Vagina (tissue), 2 donors: ENCODE measurements at places on chromosomes 1 and 21.

DNA sequence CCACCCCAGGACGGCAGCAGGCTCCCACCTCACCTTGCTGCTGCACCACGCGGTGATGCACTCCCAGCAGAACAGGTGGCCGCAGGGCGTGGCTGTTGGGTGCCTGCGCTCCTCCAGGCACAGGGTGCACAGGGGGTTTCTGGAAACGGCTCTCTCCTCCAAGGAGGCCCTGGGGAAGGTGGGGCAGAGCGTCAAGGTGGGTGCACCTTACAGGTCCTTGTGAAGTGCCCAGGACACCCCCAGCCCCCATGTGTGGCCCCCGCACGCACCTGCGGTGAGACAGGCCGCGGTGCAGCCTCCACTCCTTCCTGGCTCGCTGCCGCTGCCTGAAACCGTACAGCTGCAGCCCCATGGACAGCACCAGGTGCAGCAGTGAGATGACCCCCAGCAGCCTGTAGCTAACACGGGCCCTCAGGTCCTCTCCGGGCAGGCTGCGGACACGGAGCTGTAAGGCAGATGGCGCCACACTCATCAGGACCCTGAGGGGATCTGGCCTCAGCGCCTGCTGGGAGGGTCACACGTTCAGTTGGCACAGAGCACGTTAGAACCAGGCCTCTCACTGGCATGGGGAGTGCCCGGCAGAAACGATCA is 5.8 kb downstream of the PEX10 start:
- no peak for DNase-seq

GRCh38 chr1:198273748-198274295 is 117.0 kb downstream of the NEK7 start:
- DNase-seq = no peak

DNA sequence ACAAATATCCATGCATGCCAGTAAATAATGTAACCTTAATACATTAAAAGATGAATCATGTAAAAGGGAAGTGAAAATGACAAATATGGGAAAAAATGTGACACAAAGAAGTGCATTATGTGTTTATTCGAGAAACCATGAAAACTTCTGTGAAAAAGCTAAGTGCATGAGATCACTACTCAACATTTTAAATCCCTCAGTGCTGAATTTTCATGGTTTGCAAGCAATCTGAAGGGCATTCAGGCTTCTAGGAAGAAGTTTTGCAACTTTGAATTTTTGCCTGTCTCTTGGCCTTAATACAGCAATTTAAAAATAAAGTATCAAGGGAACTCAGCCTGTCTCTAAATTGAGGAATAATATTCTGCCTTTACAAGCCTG is 78.2 kb downstream of the MAP3K7CL start:
- no peak for DNase-seq

GRCh38 chr1:92030656-92031107 is 897 bp downstream of the EPHX4 start:
- DNase-seq = no peak

GRCh38 chr1:156963621-156964020 is 43.2 kb downstream of the LRRC71 start:
- no peak for DNase-seq

DNA sequence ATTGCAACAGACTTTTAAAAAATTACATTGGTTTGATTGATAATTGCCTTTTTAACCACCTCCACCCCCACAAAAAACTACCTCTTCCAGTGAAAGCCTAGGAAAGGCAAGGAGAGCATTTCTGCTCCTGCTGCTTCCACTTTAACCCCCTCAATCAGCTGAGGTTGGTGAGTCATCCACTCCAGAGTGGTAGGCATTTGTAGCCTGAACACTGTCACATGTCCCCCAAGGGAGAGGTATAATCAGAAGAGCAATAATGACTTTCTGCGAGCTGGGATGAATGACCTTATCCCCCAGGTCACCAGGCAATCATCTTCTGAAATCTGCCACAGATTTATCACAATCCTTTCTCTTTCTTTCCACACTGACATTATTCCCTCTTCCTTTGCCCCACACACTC is 126.6 kb upstream of the CAMK1G start:
- DNase-seq = no peak

DNA sequence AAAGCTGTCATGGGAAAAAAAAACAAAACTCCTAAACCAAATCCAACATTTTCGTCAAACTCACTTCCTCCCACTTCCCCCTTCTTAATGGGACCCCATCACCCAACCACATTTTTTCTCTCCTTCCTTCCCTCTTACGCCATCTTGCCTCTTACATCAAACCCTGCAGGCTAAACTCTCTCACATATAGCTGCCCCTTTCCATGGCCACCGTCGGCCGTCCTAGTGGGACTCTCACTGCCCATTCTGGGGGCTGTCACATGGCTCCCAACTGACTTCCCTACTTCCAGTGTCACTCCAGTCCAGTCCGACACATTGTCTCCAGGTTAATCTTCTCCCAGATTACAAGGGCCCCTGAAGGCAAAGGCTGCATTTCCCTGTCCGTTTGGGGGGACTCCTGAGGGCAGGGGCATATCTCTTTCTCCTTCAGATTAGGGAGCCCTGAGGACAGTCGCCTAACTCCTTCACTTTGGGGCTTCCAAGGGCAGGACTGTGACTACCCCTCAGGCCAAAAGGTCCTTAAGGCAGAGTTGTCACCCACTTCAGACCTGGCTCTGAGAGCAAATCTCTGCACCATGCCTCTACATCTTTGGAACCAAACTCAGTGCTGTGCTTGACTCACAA is 658 bp downstream of the UBXN11 start:
- DNase-seq = no peak

DNA sequence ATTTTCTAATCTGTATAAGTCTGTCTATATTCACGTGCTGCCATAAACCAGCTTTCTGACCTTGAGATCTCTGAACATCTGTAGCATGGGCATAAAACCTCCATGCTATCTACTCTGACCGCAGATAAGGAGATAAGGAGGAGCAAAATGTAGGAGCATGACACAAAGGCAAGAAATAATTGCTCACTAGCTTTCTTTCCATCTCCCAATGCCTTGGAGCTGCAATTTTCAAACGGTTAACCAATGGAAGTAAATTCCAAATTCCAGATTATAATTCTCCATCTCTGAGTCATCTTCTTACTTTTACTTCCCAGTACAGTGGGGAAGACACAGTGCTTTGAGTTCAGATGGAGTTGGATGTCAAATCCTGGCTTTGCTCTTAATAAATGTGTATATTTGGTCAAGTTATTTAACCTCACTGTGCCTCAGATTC is 41.6 kb downstream of the CD58 start:
- no peak for DNase-seq

DNA sequence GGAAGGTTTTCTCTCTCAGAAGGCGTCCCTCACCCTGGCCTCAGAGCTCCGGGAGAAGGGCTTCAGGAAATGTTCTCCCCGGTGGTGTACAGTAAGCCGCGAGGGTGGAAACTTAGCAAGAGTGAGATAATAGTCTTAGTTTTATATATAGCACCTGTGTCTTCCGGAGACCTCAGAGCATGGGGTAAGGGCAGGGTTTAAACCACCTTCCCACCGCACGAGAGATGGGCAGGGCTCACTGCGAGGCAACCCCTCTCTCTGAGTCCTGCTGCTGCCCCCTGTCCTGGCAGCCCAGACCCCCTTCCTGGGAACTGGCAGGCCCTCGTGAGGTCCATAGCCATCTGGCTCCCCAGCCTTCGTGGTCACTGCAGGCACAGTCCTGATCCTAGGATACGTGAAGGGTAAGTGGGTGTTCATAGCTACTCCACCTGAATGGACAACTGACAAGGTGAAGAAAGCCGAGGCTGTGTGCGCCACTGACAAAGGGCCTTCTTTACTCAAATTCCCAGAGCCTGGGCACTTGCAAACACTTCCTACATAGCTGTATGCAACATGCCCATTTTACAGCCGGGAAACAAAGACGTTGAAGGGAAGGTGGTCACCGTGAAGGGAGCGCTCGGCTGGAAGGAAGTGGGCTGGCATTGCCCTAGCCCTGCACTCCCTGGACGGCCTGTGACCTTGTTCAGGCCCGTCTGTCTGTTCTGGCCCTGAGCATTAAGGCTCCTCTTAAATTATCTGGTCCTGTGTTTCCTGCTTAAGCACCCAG is 26.9 kb downstream of the ITPKB start:
- no peak for DNase-seq

- no peak for DNase-seq
These were observed 255.1 kb downstream of the SDCCAG8 start for GRCh38 chr1:243510928-243511327.

DNA sequence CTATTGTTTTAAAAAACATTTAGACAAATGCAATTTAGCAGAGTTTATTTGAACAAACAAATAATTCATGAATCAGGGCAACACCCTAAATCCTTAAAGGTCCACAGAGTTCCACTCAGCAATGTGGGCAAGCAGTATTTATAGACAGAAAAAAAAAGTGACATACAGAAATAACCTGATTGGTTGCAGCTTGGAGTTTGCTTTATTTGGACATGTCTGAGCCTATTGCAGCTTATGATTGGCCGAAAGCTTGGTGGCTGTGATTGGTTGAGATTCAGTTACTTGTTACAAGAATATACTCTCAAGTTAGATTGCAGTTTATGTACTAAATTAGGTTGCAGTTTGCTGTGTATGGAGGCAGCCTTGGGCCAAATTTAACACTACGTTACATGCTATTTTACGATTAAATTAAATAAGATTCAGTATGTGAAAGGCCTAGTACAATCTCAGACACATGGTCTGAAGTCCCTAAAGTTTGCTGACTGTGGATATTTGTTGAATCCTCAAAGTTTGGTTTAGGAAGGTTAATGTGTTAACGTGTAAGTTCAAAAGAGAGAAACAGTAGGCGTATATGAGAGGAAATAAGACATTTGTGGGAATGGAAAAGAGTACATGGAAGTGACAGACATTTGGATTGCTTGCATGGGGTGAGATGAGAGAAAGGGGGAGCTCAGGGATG is 6.9 kb upstream of the CAMSAP2 start:
- DNase-seq = no peak

DNA sequence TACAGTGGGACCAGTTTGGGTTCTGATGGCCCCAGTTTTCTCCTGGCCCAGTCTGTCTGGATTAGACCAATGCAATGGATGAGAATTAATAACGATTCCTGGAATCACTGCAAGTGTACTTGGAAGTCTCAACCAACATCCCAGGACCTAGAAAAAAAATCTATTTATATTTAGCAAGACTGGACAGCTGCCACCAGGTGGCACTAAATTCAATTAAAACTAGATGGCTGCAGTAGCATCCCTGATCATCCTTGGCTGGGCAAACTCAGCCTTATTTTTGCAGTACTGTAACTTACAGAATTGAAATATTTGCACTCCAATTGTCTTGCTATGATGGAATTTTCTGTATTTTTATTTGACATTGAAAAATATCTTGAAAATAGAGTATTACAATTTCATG is 165.7 kb downstream of the NCAM2 start:
- no peak for DNase-seq

- no peak for DNase-seq
These were observed 185.7 kb downstream of the GIPC2 start for GRCh38 chr1:78231477-78231876.

DNA sequence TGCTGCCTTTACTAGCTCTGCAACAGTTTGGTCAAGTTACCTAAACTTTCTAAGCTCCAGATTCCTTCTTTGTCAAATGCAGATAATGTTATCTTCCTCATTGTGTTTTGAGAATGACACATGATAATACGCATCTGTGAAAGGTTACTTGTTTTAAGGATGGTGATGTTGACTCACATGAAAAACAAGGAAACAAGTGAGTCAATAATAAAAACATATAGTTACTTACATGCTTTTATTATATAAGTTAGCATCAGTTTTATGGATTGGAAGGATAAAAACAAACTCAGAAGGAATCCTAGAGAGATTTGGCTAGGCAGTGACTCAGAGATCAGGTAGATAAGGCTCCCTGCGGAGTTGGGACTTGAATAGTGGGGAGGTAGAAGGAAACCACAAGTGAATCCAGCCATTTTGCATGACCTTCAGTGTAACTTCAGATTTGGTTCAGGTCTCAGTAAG is 144.6 kb downstream of the LMO4 start:
- DNase-seq = no peak

GRCh38 chr1:89822999-89823628 is 2.3 kb downstream of the LRRC8D start:
- no peak for DNase-seq

DNA sequence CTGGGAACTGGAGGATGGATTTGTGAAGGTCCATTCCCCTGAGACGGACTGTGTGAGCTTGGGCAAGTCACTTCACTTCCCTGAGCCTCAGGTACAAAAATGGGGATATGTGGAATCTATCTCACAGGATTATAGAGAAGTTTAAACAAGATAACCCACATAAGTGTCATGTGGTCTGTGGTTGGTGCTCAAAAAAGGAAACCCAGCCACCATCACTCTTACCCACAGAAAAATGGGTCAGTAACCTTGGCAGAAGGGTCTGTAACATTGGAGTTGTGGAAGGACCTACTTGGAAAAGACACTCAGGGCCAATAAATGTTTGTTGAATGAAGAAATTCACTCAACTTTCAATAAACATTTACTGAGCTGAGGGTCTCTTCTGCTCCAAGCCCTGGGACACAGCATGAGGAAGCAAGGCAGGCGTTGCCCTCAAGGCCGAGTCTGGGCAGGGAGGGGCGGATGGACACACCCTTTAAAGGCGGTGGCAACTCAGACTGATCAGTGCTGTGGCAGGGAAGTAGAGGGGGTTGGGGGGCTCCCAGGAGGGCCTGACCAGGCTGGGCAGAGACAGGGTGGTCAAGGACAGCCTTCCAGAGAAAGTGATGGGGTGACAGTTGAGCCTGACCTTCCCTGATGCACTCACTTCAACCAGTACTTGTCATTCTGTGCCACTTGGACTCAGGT is 66.7 kb upstream of the ACOT11 start:
- no peak for DNase-seq

- no peak for DNase-seq
These were observed at the start of gene DNAH14 for GRCh38 chr1:224929335-224930237. Gene DNAH14, plus strand, starts transcription at chr1:224929675. Its CDS starts 23,028 bp downstream, at chr1:224952703.

DNA sequence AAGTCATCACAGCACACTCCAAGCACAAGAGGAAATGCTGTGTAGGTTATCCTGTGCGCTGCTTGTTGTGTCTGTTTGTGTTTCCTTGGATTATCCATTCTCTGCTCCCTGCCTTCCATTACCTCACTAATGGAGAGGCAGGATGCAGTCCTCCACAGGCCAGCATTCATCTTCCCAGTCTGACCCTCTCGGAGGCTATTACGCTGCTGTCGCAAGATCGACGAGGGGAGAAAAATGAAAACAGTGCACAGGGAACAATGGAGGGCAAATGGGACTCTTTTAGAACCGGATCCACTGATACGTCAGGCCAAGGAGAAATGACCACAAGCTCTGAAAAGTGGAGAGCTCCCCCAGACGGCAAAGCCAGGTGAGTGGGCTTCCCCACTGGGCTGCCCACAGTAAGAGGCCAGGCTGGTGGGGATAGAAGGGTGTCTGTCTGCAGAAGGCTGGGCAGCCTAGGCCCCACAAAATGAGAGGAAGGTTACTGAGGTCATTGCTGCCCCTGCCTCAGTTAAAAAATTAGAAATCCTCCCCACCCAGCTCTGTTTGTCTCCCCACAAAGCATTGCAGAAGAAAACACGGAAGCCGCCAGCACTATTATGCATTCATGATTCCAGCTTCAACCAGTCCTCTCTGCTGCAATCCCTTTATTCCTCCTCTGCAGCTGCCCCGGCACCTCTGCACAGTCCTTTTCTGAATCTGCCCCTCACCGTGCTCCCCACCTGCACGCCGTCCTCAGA is 21.7 kb downstream of the LRRN2 start:
- DNase-seq = no peak

GRCh38 chr1:21232044-21232443 is 55.3 kb upstream of the EIF4G3 start:
- DNase-seq = no peak
